ENCODE measurements at places on chromosomes 7 and 10.

GRCh38 chr7:768881-769504 lies 41.9 kb upstream of the PRKAR1B start:
- DNase-seq: no peak

GRCh38 chr10:73974309-73974946 lies 23.5 kb upstream of the VCL start:
- DNase-seq: no peak

DNA sequence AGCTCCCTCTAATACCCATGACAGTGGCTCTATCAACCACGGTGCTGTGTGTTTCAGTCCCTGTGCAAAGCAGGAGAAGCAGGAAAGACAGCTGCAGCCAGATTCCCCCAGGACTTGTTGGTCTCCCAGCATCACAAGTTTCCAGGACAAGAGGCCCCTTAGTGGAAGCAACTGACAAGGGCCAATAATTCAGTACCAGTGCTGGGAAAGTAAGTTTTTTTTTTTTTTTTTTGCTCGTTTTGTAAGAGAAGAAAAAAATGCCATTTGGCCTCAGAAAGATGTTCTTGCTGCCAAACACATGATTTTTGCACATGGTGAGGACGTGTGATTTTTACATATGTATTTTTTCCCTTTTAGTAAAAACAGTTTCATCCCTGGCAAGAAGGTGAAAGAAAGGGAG lies 284.2 kb upstream of the ZMIZ1 start:
- no peak for DNase-seq

- DNase-seq: no peak
These were observed 34.4 kb downstream of the COL13A1 start for GRCh38 chr10:69835875-69836730.

DNA sequence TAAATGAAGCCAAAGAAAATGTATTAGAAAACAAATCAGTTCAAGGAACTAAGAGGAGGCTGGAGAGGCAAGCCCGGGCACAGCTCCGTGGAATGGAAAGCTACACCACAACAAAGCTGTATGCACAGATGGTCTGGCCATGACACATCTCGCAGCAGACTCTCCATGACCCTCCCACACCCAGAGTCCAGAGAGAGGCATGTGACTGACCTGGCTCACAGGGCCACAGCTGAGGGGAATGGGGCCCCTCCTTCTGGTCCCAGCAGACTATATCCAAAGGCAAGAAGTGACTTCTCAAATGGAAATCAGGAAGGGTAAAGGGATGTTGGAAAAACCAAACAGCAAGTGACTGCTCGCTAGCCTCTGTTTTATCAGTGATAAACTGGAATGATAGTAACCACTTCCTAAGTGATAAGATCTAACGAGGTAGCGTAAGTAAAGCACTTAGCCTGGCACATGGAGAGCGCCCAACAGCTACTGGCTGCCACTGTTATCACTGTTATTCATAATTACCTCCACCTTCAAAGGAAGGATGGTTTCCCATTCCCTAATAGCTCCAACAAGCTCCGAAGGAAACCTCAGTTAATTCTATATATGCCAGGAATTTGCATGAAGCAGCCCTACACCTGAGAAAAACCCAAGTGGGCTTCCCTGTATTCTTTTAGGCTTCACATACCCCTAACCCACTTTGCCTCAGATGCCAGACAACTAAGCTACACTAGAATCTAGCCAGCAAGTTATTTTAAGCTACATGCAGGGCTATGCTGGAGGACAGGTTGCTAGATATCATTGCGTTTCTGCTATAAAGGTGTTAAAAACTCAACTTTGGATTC lies 8.4 kb downstream of the OSBPL3 start:
- DNase-seq: no peak

GRCh38 chr7:127918130-127918529 lies 113.1 kb downstream of the LRRC4 start:
- no peak for DNase-seq

GRCh38 chr10:77293773-77294172 lies 343.8 kb downstream of the KCNMA1 start:
- no peak for DNase-seq

DNA sequence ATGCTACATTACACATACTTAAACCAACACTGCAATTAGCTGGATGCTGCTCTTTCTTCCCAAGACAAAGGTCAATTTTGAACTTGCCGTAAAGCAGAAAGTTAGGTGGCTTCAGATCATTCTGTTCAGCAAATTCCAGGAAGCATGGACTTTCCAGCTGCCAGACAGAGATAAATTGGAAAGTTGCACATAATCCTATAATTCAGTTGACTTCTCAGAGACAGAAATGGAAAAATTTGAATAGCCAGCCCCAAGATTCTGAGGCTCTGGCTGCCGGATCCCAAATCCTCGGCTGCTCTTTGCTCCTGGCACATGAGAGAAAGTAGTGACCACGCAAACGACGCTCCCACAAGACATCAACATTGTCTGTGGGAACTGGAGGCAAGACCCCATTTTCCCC lies 105.0 kb upstream of the VIPR2 start:
- DNase-seq: no peak

- DNase-seq: no peak
These were observed 32.7 kb upstream of the NRCAM start for GRCh38 chr7:108488768-108489538.

- DNase-seq: no peak
These were observed 114.1 kb downstream of the POU6F2 start for GRCh38 chr7:39091774-39092173.

GRCh38 chr7:88689821-88690220 lies 69.7 kb upstream of the ZNF804B start:
- no peak for DNase-seq

DNA sequence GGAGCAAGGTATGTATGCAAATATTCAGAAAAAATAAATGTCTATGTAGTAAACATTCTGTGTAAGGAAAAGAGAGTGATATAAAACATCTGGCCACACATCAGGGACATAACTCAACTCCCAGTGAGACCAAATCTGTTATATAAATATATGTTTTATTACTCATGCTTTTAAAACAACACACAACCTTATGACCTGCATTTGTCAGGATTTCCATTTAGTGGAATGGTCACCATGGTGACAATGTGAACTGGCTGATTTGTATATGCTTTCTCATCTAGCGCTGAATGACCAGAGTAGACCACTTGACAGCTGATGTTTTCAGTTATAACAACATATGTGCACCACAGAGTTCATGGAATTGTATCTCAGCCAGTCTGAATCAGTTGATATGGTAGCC lies 551.7 kb downstream of the HTR7 start:
- DNase-seq: no peak

GRCh38 chr7:133118261-133118660 lies 36.4 kb upstream of the CHCHD3 start:
- DNase-seq: no peak

GRCh38 chr7:129122751-129123509 lies 21.6 kb upstream of the TSPAN33 start:
- DNase-seq: peak; percentile 46

GRCh38 chr7:336810-337566 lies 47.0 kb downstream of the FOXL3 start:
- DNase-seq: no peak

GRCh38 chr10:116771101-116771958 lies 29.0 kb upstream of the HSPA12A start:
- no peak for DNase-seq

DNA sequence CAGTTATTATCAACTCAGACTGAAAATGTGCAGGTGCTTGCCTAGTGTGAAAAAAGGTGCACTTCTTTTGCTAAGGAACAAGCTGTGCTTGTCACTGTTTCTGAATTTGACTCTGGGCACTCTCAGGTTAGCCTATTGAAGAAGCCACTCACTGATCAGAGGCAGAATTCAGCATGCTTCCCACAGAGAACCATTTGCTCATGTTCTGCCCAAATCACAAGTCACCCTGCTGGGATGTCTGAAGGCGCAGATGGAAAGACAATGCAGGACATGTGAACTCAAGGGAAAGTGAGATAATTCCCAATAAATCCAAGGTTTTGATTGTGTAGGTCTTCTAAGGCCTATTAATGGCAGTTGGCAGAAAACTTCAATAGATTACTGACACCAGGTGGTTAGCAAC lies 47.8 kb upstream of the CSTF2T start:
- DNase-seq: no peak

DNA sequence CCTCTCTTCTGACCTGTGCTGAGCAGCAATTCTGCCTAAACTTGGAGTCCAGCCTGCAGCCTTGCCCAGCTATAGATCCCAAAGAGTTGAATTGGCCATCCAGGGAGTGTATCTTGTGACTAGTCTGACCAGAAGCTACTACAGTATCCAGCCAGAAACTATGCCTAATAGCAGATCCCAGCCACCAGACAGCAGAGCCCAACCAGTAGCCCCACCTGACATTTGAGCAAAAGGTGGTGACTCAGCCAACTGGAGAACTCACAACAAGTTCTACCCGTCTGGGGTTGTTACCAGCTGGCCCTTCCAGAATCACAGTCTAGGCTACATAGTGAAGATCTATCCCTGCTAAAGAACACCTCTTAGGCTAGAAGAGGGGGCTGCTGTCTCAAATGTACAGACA lies 315.0 kb downstream of the CRPPA start:
- DNase-seq: no peak

GRCh38 chr10:22580711-22581110 lies 133.7 kb downstream of the PIP4K2A start:
- DNase-seq: no peak

DNA sequence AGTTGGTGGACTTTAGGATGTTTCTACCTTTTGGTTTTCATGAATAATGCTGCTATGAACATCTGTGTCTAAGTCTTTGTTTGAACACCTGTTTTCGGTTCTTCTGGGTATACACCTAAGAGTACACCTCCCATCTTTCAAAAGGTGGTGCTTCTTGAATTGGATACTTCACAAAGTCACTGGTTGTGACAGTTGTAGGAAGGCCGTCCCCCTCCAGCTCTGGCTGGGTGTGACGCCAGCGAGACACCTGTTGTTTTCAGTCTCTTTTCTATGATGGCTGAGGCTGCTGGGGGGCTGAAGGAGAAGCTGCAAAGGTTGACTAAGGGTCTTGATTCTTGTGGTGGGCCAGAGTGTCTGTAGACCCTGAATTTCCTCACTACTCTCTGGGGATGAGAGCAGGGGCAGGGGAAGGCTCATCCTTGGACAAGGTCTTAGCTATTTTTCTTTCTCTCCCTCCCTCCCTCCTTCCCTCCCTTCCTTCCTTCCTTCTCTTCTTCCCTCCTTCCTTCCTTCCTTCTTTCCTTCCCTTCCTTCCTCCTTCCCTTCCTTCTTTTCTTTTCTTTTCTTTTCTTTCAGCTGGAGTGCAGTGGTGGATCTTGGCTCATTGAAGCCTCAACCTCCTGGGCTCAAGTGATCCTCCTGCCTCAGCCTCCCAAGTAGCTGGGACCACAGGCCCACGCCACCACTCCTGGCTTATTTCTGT lies 5.6 kb downstream of the NEURL1 start:
- no peak for DNase-seq

DNA sequence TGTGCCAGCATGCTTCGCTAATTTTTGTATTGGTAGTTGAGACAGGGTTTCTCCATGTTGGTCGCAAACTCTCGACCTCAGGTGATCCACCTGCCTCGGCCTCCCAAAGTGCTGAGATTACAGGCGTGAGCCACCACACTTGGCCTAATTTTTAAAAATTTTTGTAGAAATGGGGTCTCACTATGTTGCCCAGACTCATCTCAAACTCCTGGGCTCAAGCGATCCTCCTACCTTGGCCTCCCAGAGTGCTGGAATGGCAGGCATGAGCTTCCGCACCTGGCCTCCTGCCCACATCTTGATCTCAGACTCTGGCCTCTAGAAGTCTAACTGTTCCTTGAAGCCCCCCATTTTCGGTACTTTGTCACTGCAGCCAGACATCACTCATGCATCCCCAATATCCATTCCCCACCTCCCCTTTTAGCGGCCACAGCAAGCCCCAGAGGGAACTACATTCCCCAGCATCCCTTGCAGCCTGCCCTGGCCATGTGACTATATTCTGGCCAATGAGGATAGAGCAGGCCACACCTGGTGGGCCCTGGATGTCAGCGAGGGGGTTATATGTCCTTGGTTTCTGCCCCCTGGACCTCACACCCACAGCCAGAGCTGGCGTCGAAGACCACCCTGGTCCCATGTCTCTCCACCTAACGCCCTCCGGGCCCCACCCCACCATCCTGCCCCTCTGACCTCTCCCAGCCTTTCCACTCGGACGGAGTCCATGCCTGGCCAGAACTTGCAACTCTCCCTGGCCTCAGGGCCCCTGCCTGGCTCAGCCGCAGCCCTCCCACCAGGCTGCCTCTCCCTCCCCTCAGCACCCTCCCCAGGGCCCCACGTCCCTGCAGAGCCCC lies 33.8 kb downstream of the MICALL2 start:
- no peak for DNase-seq

DNA sequence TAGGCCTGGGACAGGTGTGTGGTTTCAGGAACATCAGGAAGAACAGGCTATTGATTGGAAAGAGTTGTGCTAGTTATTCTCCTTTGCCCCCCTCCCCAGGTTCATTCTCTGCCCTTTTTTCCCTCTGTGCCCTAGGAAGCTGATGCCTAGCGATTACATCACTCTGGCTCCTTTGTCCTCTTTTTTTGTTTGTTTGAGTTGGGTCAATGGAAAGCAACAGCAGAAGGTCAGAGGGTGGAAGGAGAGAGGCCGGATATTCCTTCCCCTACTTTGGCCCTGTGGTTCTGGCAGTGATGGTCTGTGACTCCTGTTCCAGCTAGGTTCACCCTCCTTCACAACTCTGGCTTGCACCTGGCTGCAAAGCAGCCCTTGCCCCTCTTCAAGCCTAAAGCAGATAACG lies 18.9 kb downstream of the LOXL4 start:
- DNase-seq: no peak

- peak; percentile 23 for DNase-seq
These were observed 557 bp downstream of the BAG3 start for GRCh38 chr10:119651514-119652360.

DNA sequence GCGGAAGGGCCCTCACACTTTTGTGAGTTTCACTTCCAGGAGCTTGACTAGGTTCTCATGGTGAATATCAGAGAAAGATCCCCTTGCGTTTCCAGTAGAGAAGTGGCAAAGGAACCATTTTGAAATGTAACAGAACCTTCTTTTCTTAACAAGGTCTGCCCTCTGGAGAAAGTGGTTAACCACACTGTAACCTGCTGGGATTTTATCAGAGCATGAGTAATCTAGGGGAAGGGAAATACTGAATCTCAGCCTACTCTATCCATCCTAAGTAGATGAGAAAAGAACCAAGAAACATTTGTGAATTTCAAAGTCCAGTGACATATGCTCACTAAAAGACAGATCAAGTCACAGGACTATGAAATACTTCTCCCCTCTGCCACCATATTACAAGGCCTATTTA lies 235.5 kb downstream of the ZEB1 start:
- no peak for DNase-seq

GRCh38 chr7:69047151-69047754 lies 551.0 kb upstream of the AUTS2 start:
- no peak for DNase-seq

DNA sequence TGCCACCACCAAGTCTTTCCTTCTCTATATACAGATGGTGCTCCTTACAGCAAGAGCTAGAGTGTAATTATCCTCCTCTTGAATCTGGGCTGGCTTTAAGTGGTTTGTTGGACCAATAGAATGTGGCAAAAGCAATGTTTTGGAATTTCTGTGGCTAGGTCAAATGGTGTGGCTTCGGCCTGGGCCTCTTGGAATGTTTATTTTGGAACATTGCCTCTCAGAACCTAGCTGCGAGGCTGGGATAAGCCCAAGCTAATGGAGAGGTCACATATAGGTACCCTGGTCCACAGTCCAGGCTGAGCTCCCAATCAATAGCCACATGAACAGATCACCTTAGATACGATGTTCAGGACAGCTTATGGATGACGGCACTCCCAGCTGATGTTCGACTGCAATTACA lies 556.7 kb downstream of the TYW1 start:
- no peak for DNase-seq
